Suppressor macrophage (primary cell): ENCODE measurements at places on chromosomes 2 and 18.

- DNase-seq = peak; percentile 79
Observed at GRCh38 chr2:229445019-229445418, 173.9 kb upstream of the PID1 start.

GRCh38 chr2:201642086-201642578 is 1.2 kb downstream of the TMEM237 start:
- no peak for DNase-seq

DNA sequence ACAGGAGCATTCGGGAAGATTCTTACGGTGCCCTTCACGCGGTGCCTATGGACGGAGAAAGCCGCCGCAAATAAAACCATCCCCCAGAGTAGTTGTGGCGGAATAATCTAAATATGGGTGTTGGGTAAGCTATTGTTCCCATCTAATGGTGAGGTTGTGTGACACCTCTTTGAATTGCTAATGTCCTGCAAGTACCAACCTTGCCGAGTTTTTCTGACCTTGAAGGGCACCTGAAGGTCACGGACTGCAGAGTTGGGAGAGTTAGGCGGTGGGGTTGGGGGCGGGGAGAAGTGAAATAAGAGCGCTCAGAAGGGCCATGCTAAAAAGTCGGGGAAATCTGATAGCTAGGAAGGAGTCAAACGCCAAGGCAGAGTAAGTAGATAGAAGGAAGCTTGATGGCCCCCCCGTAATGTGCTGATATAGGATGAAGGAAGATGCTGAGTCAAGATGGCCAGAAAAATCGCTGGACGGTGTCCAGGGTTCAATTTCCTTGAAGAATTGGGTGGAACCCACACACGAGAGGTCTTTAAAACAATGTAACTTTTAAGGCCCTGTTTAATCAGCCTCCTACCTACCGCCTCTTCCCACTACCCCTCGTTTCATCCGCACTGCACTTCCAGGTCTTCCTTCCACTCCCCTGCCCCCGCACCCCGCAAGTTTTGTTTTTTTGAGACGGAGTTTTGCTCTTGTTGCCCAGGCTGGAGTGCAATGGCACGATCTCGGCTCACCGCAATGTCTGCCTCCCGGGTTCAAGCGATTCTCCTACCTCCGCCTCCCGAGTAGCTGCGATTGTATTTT is 600 bp downstream of the KATNAL2 start:
- DNase-seq = peak; percentile 37

DNA sequence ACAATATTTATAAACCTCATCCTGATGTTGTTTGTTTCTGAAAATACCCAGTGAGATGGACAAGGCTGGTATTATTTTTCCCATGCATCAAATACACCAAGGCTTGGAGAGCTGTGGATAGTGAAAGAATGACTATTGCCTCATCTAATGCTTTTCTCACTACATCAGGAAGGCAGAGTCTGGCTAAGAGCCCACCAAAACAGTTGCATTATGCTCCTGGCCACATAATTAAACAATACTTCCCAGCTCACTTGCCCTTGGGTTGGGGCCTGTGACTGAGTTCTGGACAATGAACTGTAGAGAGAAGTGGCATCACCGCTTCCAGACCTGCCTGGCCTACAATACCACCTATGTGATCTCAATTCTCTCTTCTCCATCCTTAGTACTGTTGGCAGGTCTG is 46.4 kb upstream of the REEP1 start:
- no peak for DNase-seq

GRCh38 chr2:221572219-221572820 is at the start of gene EPHA4:
Gene EPHA4, minus strand, starts transcription at chr2:221572304. Its CDS starts 56 bp downstream, at chr2:221572248.
- DNase-seq = peak; percentile 91
